ENCODE measurements at places on chromosomes 6 and 20.

- no peak for DNase-seq
Observed at GRCh38 chr6:134318236-134318973, 493 bp upstream of the SGK1 start.

DNA sequence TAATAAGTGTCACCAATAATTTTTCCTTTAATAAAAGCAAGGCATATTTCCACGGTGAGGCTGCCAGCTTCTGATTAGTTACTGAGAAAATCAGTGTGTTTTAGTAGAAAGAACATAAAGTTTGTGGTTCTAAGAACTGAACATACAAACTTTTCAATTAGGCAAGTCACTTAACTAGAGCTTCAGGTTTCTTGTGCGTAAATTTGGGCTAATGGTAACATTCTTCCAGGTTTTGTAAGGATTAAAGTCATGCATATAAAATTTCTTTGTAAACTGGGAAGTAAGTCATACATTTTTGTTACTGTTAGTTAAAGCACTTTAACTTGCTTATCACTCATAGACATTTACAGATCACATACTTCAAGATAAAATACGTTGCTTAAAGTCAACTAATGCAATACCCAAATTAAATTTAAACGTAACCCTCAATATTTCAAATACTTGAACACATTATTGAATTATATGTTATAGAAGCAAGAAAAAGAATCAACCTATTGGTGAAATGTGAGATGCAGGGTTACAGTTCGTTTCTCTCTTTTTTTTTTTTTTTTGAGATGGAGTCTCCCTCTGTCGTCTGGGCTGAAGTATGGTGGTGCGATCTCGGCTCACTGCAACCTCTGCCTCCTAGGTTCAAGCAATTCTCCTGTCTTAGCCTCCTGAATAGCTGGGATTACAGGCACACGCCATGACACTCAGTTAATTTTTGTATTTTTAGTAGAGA, 327.3 kb upstream of the NOX3 start:
- no peak for DNase-seq

DNA sequence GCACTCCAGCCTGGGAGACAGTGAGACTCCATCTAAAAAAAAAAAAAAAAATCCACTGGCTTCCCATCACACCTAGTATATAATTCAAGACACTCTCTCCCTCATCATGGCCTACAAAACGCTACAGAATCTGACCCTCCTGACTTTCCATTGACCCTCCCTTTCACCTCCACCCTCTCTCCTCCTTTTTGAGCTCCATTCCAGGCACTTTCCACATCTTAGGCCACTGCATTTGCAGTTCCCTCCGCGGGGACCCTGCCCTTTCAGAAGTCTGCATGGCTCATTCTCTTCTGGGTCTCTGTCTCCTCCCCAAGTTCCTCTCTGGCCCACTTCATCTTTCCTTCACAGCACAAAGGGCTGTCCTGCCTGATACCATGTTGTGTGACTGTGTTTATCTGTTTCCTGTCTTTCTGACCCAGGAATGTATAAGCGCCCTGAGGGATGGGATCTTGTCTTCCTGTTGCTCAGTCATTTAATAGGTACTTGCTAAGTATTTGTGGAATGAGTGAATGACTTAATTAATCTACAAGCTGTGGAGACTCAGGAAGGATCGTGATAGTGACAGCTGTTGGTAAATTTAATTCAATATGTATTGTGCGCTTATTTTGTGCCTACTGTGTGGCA, 35.2 kb downstream of the NCR2 start:
- DNase-seq = no peak

DNA sequence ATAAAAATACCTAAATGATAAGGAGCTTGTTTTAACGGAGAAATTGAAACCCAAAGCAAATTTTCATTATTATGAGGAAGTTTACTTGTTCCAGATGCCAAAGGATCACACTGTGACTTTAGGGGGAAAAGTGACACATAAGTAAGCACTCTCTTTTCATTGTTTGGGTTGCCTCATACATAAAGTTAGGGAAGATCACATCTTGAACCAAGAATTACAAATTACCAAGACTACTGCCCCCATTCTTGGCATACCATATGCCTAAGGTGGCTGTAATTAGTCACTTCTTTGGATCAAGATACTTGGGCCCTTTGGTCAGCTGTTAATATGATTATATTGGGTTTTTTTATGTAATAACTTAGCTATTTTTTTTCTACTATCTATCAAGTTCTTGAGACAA, 269.0 kb downstream of the COL12A1 start:
- no peak for DNase-seq

GRCh38 chr6:108904741-108905140, 56.5 kb downstream of the ARMC2 start:
- DNase-seq = no peak

DNA sequence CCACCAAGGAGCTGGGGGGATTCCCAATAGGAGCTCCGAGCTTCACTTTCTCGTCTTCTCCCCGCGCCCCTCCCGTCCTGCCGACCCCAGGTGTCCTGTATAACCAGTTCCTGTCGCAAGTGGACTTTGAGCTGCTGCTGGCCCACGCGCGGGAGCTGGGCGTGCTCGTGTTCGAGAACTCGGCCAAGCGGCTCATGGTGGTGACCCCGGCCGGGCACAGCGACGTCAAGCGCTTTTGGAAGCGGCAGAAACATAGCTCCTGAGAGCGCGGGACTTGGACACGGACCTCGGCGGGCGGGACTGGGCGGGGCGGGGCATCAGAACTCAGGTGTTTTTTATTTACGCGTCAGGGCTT, 340 bp upstream of the VARS2 start:
- no peak for DNase-seq

- no peak for DNase-seq
Observed at GRCh38 chr6:143159001-143159400, 98.3 kb downstream of the AIG1 start.

DNA sequence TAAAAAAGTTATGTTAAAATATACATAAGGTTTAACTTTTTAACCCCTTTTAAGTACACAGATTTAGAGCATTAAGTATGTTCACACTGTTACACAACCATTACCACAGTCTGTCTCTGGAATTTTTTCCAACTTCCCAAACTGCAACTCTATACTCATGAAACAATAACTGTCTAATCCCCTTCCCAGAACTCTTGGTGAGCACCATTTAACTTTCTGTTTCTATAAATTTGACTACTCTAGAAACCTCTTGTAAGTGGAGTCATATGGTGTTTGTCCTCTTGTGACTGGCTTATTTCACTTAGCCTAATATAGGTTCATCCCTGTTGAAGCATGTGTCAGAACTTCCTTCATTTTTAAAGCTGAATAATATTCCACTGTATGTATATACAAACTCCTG, 98.1 kb downstream of the MAP3K7 start:
- no peak for DNase-seq

- no peak for DNase-seq
Observed at GRCh38 chr6:139373928-139374356, 506 bp downstream of the CITED2 start.

GRCh38 chr20:56933331-56933698, 304.2 kb downstream of the TFAP2C start:
- DNase-seq = no peak

DNA sequence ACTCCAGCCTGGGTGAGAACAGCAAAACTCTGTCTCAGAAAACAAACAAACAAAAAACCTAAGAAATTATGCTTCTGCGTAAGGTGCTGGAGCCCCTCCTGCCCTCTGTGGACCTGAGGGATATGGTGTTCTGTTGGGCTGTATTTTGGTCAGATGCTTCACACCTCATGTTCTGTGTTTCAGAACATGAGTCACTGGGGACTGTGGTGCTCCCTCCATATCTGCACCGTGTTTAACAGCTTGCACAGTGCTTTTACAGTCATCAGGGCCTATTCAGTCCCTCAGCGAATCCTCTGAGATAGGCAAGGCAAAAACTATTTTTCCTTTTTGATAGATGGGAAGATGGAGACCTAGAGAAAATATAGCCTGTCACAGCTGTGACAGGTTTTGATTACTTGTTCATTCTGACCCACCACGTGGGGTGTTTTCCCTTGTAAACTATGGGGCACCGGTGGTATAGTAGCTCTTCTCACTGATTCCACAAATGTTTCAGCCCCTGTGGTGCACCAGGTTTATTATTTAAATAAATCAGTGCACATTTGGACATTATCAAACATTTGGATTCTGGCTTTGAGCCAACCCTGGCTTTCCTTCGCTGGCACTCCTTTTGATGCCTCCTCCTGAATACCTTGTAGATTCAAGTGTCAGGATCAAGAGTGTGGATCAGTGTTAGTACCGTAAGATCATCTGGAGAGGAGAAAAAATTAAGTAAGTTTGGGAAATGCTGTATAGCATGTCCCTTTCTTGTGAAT, 9.6 kb downstream of the TTPAL start:
- no peak for DNase-seq

DNA sequence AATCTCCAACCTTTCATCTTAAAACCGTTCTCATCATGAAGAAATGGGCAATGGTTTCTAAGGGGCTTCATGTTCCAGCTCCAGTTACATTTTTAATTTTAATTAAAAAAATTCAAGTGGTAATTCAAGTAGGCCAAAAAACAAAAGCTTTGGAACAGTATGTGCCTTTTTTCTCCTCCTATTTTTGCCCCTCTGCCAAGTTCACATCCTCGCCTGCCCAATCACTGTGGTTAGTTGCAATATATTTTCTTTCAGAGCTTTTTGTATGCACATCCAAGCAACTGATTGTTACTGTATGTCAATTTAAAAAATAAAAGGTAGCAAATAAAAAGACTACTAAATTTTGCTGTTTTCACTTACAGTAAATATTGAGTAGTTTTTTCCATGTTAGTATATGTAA, 99.8 kb upstream of the B3GAT2 start:
- no peak for DNase-seq

- no peak for DNase-seq
Observed at GRCh38 chr6:7145885-7146828, 38.4 kb downstream of the RREB1 start.

DNA sequence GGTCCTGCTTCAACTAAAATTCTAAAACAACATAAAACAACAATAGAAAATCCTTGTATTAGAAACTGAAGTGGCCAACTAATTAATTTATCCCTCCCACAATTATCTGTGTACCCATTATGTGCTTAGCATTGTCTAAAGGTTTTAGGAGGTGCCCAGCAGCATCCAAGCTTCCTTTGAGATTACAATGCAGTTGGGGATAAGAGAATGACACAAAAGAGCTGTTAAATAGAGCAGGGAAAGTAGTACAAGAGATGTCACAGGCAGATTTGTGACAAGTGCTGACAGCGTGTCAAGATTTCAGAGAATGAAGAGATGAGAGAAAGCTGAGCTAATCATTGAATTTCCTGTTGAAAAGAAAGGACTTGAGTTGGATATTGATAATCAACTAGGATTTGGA, 204.8 kb downstream of the OTOR start:
- DNase-seq = no peak

- DNase-seq = no peak
Observed at GRCh38 chr20:32201977-32202363, 5.6 kb downstream of the PLAGL2 start.

- DNase-seq = no peak
Observed at GRCh38 chr6:37435373-37435772, 2.4 kb downstream of the CMTR1 start.

DNA sequence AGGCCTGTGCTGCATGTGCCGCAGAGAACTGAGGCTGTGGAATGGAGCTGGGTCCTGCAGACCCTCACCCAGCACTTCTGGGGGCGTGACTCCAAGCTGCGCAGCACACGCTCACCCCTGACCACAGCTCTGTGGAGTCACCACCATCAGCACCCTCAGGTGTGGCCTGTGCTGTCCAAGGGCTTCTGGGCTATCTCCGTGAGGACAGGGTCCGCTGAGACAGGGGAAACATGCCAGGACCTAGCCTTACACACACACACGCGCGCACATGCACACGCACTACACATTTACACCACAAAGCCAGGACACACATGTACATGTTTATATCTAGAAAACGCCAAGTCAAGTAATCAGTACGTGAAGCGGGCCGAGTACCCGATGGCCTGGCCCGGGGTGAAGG, 26.8 kb upstream of the TCFL5 start:
- no peak for DNase-seq

DNA sequence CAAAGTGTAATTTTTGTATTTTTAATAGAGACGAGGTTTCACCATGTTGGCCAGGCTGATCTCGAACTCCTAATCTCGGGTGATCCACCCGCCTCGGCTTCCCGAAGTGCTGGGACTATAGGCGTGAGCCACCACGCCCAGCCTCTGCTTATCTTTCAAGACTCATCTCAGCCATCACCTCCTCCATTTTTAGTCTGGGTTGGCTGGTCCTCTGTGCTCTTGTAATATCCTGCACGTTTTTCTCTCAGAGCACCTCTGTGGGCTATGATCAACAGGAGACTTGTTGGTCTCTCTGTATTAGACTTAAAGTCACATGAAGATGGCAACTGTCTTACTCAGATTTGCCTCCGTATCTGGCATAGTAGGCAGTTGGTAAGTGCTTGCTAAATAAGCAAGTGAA, 7.6 kb downstream of the NOTCH4 start:
- DNase-seq = no peak

DNA sequence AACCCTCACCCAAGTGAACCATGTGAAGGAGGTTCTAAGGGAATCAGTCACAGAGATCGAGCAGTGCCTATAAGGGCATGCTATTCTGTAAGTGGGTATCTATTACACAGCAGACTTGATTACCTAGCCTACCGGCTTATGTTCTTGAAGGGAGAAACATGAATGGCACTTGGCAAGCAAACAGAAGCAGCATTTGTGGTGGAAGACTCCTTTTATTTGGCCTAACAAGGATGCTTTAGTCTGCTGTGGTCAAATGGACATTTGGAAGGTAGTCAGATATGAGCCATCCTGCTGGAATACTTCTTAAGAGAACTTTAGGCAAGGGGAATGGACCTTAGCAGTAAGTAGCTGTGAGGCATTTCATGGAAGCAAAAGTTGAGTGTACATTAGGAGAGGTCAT, 126.3 kb downstream of the COL12A1 start:
- no peak for DNase-seq

DNA sequence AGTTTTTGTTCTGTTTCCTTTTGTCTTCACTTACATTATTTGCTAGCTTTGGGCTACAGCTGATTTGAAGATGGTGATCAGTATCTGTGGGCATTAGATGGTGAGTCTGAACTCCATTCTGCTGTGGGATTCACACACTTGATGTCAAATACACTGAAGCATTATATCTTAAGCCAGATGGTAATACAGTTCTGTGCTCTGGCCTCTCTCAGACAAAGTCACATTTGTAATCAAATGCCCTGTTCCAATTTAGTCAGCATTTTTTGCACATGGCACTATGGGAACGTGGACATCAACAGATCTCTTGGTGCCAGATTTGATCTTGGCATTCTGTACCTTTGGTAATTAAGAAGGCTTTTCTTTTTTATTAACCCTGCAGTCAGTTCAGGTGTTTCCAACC, 56.0 kb downstream of the SASH1 start:
- no peak for DNase-seq

GRCh38 chr6:42104095-42104803, 38.2 kb downstream of the C6orf132 start:
- peak; percentile 66 for DNase-seq

All from CD4-positive, alpha-beta T cell treated with Interleukin-15 for 4 hours (primary cell).